ENCODE measurements at places on chromosomes 1 and 21.

- DNase-seq, result no peak
Measured at GRCh38 chr1:94063379-94063778, 57.6 kb downstream of the ABCA4 start.

GRCh38 chr1:16091296-16091695 lies 17.8 kb upstream of the FAM131C start:
- DNase-seq, result no peak

DNA sequence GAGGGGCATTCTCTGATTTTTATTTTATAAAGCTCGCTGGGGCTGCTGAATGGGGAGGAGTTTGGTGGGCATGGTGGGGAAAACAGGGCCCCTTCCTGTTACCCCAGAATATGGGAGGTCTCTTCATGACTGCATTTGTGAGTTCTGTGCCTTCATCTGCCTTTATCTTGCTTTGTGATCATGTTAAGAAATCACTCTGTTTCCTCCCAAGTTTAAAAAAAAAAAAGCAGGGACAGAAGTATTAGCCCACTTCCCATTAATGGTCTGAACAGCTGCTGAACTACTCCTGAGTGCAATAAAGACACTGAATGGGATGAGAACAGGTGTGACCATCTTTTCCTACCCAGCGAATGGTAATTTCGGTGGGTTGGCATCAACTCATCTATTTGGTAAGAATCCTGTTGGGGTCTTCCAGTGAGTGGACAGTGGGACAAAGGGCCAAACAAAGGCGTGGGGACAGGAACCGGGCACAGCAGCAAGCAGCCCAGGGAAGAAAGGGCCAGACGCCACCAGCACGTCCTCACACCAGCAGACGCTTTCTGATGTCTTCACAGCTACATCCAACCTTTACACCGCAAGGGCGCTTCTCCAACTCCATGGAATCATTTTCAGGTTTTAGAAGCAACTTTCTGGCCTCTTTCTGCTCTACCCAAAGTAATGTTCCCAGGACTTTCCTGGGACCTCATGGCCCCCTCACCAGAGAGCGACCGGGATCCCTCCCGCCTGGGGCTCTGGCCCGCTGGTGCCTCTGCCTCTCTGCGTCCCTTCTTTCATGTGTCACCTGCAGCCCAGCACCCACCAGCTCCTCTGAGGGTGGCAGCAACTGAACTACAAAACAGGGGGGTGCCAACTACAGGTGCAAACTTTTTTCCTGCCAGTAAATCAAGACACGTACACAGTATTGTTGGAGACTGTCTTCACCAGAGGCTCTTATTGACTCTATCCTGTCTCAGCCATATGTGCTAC lies 160.2 kb downstream of the ADSS2 start:
- DNase-seq, result no peak

GRCh38 chr1:30473922-30474817 lies 249.2 kb downstream of the MATN1 start:
- DNase-seq, result no peak

- DNase-seq, result no peak
Measured at GRCh38 chr1:109668123-109668775, 392 bp downstream of the GSTM2 start.

- DNase-seq, result no peak
Measured at GRCh38 chr21:45383111-45383614, 21.8 kb upstream of the COL18A1 start.

DNA sequence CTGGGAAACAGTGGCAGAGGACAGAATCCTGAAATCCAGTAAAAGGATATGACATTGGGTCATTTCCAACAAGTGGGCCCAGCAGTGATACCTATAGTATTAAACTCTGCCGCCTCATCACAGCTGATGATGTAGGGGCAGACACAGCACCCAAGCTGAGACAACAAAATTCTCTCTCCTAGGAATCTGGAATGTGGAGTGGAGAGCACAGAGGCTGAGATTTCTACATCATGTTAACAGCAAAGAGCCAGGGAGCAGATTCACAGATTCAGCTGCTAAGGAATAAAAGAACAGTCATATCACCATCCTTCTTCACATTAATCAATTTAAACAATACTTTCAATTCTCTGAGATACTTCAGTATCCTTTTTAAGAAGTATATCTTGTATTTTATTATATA lies 61.9 kb downstream of the CRP start:
- DNase-seq, result no peak

GRCh38 chr1:177023726-177024125 lies 140.8 kb downstream of the ASTN1 start:
- no peak for DNase-seq

- no peak for DNase-seq
Measured at GRCh38 chr21:46253610-46254124, 25.1 kb upstream of the LSS start.

- peak; percentile 3 for DNase-seq
Measured at GRCh38 chr1:113042285-113043143, 30.5 kb upstream of the LRIG2 start.

DNA sequence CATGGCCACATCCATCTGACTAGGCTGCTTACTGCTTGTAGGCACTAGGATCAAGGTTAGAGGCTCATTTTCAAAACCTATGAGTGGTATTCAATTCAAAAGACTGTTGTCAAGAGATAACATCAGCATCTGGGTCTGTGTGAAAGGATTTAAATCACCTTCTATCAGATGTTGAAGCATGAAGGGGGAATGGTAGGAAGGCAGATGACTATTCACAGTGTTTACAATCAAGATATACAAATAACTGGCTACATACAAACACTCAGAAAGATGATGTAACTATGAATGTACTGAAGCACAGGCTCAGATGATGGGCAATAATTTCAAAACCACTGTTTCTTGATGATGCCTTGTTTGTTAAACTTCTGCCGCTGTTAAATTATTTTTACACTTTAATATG lies 249.2 kb downstream of the SLC45A1 start:
- no peak for DNase-seq

DNA sequence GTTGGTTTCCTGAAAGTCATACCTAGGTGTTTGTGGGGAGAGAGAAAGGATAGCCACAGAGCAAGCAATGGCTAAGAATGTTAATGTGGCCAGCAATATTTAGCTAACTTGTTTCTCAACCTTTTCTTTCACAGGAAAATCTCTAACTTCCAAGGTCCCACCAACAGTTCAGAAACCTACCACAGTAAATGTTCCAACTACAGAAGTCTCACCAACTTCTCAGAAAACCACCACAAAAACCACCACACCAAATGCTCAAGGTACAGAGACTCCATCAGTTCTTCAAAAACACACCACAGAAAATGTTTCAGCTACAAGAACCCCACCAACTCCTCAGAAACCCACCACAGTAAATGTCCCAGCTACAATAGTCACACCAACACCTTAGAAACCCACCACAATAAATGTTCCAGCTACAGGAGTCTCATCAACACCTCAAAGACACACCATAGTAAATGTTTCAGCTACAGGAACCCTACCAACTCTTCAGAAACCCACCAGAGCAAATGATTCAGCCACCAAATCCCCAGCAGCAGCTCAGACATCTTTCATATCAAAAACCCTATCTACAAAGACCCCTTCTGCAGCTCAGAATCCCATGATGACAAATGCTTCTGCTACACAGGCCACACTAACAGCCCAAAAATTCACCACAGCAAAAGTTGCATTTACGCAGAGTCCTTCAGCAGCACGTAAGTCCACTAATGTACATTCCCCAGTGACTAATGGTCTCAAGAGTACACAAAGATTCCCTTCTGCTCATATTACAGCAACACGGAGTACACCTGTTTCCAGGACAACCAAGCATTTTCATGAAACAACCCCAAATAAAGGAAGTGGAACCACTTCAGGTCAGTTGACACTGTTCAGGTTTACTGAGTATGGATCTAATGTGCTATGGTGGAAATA lies 15.3 kb downstream of the CD55 start:
- no peak for DNase-seq

- no peak for DNase-seq
Measured at GRCh38 chr1:190179817-190180216, 297.8 kb downstream of the BRINP3 start.

GRCh38 chr1:86753700-86754099 lies 49.3 kb downstream of the SH3GLB1 start:
- DNase-seq, result no peak

GRCh38 chr1:198933515-198934222 lies 294.8 kb downstream of the PTPRC start:
- no peak for DNase-seq

- no peak for DNase-seq
Measured at GRCh38 chr1:67134695-67135094, at the start of gene C1orf141. Gene C1orf141, minus strand, starts transcription at chr1:67134970. Its CDS starts 7,730 bp downstream, at chr1:67127240.

GRCh38 chr21:31186916-31187315 lies 148.6 kb upstream of the KRTAP19-8 start:
- DNase-seq, result no peak

GRCh38 chr21:27365394-27365793 lies 398.5 kb upstream of the ADAMTS5 start:
- DNase-seq, result no peak

DNA sequence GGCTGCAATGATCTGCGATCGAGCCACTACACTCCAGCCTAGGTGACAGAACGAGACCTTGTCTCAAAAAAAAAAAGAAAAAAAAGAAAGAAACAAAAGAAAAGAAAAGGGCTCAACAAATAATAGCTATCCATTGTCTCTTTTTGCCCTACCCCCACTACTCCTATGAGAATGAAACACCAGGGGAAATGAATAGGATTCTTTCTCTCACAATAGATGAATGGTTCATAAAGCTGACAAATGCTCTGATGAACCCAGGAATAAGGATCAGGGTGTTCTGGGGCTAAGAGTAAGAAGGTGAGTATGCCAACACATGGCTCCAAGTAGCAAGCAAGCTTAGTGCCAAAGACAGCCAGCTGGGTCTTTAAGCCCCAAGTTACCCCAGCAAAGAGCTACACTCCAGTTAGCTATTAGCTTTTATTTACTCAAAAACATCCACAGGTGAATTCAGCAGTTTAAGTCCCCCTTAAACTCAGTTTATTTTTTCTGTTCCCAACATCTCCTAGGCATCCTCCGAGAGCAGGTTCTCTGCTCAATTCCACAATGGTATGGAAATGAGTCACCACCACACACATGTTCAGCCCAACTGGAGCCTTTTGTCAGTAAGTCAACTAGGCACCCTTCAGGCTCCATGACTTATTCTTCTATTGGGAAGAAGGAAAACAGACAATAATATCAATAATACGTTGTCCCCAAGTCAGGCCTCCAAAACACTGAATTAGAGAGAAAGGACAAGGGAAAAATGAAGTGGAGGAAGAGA lies 4.2 kb downstream of the ADORA3 start:
- no peak for DNase-seq

DNA sequence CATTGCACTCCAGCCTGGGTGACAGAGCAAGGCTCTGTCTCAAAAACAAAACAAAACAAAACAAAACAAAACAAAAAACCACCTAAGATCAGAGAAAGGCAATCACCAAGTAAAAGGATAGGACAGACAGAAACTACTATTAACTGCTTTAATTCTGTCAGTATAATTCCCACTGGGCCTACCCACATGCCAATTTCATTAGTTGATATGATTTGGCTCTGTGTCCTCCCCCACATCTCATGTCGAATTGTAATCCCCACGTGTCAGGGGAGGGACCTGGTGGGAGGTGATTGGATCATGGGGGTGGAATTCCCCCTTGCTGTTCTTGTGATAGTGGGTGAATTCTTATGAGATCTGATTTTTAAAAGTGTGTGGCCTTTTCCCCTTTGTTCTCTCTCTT lies 27.2 kb upstream of the CAPZB start:
- DNase-seq, result no peak

- no peak for DNase-seq
Measured at GRCh38 chr1:18546026-18546425, 65.3 kb downstream of the KLHDC7A start.

DNA sequence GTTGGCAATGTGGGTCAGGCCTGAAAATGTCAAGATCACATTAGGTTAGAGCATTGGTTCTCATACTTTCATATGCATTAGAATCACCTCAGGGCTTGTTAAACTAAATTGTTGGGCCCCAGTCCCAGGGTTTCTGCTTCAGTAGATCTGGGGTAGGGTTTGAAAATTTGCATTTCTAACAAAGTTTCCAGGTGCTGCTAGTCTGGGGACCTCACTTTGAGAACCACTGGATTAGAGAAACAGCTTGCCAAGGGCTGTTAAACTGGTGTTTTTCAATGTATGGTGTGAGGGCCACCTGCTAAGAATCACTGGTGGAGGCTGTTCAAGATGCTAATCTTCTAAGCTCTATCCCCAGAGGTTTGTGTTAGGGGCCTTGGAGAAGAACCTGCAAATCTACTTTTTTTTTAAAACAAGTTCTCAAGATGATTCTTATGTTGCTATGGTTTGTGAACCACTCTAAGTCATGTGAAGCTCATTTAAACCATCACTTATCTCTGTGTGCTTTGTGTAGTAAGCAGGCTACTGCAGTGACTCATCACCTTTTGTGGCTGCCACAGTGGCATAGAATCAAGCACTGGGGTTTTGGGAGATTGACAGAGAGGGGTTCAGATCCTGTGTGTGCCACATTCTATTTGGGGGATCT lies 152.2 kb downstream of the S1PR1 start:
- no peak for DNase-seq

DNA sequence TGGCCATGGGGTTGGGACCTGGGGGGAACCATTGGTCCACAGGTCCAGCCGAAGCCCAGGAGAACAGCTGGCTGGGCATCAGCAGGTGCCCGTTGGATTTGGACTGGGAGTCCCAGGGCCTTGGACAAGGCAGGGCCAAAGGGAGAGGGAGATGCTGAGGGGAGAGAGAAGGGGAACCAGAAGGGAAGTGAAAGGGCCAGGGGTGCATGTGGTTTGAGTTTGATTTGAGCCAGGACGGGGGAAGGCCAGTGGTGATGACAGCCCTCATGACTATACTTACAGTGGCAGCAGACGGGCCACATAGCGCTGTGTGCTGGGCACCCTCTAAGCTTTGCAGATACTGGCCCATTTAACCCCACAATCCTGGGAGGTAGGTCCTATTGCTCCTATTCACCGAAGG lies 18.8 kb downstream of the AGRN start:
- no peak for DNase-seq

GRCh38 chr1:28853093-28853742 lies 41.2 kb downstream of the OPRD1 start:
- DNase-seq, result no peak

- DNase-seq, result no peak
Measured at GRCh38 chr1:246043556-246043955, 463.5 kb downstream of the SMYD3 start.

DNA sequence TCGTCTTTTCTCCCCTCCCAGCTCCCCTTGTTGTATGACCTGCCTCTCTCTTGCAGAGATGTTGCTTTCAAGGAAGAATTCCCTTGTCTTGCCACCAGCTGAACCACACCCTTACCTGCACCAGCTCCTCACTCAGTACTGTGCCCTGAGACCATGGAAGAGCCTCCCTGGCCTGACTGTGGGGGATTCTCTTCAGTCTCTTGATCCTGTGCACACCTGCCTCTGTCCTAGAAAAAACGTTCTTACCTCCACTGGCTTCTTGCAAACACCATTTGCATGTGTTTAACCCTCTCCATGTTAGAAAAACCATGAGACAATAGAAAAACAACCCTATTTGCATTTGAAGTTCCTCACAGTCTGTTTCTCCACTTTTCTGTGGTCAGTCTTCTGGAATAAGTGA lies 43.3 kb upstream of the FCRL4 start:
- DNase-seq, result no peak

DNA sequence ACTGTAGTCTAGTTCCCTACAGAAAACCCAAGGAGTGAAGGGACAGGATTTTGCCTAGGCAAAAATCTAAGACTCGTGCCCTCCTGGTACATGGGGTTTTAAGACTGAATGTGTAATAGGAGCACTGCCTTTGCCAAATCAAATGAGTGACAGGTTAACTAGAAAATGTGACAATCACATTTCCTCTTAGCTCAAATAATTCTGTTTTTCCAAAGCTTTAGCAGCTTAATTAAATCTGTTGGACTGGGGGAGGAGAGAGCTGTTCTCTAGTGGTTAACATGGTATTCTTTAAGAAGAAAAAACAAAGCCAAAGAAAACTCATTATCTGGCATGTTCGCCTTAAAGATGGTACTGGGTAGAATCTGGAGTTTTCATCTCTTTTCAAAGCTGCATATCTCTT lies 12.6 kb downstream of the FNDC5 start:
- no peak for DNase-seq

Measured in stimulated activated CD4-positive, alpha-beta T cell treated with anti-CD3 and anti-CD28 coated beads, Interleukin-1b, Interleukin-23, amount 100 ng/mL, for 24 hours (primary cell).